ENCODE measurements at places on chromosomes 5 and 9. TPM values are rescaled to one million over a fixed set of nuclear protein-coding genes. Genes with fewer than 3 reads are reported as not detected.

KDM3B gene
- total RNA-seq: 37.6 TPM

GFRA3 gene
- total RNA-seq: 0.23 TPM

TNFSF8 gene
- total RNA-seq: not detected

PCDHA1 gene
- not detected for total RNA-seq

SLC45A2 gene
- total RNA-seq: not detected

GABRA1 gene
- not detected for total RNA-seq

DNA sequence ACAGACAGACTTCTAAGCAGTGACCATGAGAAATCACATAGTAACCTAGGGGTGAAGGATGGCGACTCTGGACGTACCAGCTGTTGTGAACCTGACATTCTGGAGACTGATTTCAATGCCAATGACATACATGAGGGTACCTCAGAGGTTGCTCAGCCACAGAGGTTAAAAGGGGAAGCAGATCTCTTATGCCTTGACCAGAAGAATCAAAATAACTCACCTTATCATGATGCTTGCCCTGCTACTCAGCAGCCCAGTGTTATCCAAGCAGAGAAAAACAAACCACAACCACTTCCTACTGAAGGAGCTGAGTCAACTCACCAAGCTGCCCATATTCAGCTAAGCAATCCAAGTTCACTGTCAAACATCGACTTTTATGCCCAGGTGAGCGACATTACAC, 38.0 kb upstream of the CCDC152 start:
- DNase-seq: no peak

- DNase-seq: no peak
Observed at GRCh38 chr5:174910245-174910737, 185.9 kb downstream of the MSX2 start.

GRCh38 chr5:149639737-149640136, 58.4 kb downstream of the ARHGEF37 start:
- no peak for DNase-seq

GRCh38 chr9:108579757-108580439, 275.9 kb downstream of the ACTL7B start:
- no peak for DNase-seq

- DNase-seq: no peak
Observed at GRCh38 chr9:133553973-133554713, 19.6 kb downstream of the ADAMTSL2 start.

DNA sequence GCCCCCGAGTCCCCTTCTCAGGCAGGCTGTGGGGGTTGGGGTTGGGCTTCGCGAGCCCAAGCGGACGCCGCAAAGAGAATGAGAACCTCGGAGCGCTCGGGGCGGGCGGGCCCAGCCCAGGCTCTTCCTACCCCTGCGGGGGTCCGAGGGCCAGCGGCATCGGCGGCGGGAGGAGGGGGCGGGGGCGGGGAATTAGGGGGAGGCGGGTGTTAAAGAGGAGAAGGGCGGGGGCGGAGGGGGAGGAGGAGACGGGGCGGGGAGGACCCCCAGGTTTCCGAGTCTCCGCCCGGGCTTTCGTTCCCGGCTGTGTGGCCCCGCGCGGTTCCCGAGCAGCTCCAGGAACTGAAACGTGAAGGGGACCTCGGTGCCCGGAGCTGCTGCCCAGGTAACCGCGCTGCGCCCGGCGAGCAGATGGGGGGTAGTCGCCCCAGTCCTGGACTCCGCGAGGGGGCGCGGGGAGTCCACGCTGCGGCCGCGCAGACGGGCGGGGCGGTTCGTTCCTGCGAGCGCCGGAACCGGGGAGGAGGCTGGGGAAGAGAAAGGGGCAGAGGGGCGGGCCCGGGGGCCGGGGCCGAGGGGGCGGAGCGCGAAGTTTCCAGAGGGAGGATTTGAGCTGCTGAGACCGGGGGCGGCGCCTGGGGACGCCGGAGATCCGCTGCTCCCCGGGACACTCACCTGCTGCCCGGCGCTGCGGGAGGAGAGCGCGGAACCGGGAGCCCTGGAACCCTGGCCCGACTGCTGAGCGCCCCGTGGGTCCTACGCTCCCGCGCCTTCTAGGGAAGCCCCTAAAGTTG, 38.4 kb upstream of the PLEKHG4B start:
- no peak for DNase-seq

GRCh38 chr5:32283539-32284377, 29.0 kb downstream of the MTMR12 start:
- no peak for DNase-seq

- DNase-seq: no peak
Observed at GRCh38 chr5:159825551-159826051, 90.7 kb upstream of the ADRA1B start.

DNA sequence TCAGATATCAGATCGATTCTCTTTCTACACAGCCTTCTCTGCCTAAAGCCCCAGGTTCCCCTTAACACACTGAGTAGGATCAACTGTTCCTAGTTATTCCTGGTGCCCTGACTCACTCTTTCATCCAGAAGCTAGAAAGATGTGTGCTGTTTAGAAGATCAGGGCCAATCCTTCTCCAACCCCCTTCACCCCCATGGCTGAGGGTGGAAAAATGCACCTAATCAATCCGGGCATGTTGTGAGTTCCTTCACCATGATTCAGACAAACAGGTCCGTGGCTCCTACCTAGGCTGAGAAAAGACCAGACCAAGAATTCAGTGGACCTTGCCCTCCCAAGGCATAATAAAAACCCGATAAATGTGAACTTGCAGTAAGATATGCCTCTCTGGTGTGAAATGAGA, 85.4 kb upstream of the EQTN start:
- DNase-seq: no peak

GRCh38 chr5:177336112-177336511, 15.4 kb downstream of the LMAN2 start:
- no peak for DNase-seq

DNA sequence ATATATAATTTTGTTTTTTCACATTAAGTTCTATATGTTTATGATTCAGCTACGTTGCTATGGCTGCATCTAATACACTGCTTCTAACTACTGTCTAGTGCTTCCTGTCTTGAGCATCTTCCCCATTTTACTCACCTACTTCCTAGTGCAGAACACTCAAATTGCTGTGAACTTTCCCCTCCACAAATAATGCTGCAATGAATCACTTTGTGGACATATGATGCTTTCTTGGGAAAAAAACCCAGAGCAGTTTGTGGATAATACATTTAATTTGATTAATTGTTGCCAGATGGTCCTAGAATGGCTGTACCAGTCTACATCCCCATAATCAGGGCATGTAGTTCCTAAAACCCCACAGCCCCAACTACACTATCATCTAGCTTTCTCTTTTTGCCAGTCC, 18.5 kb downstream of the CD180 start:
- no peak for DNase-seq

GRCh38 chr5:95219411-95219810, 65.5 kb downstream of the MCTP1 start:
- DNase-seq: no peak

DNA sequence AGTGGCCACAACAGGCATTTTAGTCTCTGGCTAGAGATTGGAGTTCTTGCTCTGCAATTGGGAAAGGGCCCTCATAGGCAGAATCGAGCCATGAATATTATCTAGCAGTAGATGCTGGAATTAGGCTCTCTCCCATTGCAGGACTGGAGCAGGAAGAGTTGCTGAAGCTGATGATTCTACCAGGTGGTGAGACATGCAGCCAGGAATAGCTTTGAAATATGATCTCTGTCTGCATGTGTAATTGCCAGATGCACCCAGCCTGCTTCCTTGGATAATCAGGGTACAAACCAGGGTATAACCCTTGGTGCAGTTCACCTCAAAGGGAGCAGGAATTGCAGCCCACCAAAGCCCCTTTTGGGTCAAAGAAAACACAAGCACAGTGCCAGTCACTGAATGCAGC, 211.4 kb upstream of the FTMT start:
- no peak for DNase-seq

GRCh38 chr5:148482196-148482595, 98.4 kb downstream of the FBXO38 start:
- DNase-seq: no peak

- no peak for DNase-seq
Observed at GRCh38 chr5:176692839-176693476, 45.7 kb downstream of the TSPAN17 start.

GRCh38 chr5:65611524-65611923, 12.6 kb downstream of the TRIM23 start:
- no peak for DNase-seq
